ENCODE measurements at places on chromosomes 3 and 15. TPM values are rescaled to one million over a fixed set of nuclear protein-coding genes. Genes with fewer than 3 reads are reported as not detected.

GRCh38 chr15:92907896-92908712 lies 8.0 kb downstream of the CHD2 start:
- DNase-seq: no peak

DNA sequence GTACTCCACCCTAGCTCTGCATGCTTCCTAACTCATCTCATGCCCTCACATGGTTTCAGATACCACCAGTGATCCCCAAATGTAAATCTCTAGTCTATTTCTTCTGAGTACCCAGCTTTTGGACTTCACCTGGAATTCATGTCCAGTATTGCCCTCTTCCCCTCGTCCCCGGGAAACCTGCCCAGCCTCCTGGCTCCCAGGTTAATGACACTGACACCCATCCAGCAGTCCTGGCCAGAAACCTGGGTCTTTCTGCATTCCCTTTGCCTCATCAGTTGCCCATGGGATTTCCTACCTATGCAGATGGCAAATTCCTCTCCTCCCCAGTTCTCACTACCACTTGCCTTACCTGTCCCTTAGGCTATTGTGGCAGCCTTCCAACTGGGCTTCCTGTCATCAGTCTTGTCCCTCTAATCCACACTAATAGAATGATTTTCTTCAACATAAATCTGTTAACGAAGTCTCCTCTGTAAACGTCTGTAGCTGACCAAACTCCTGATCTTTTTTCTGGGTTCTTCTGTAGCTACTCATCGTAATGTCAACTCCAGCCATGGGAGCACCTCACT lies 15.3 kb upstream of the MYLK start:
- no peak for DNase-seq

DNA sequence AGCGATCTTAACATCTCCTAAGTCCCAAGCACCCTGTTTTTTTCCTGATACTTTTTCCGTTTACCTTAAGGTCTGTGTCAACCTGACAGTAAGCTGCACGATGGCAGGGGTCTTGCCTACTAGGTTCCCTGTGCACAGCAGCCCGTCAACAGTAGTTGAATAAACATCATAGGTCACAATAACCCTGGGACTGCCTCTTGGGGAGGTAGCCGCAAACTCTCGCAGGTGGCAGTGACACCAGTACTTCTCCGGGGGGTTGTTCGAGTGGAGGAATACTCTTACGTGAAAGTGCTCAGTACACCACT lies 365 bp upstream of the PDCD6IP start:
- no peak for DNase-seq

NTRK3 gene
- total RNA-seq: not detected

GRCh38 chr15:39058351-39059131 lies 493.9 kb upstream of the RASGRP1 start:
- DNase-seq: no peak

Data from activated CD4-positive, alpha-beta memory T cell treated with anti-CD3 and anti-CD28 coated beads, Interleukin-2, amount 10 ng/mL, durations not matched to agents 7 days and 5 days (primary cell).